ENCODE measurements at places on chromosomes 3 and 15. TPM values are rescaled to one million over a fixed set of nuclear protein-coding genes. Genes with fewer than 3 reads are reported as not detected.
A peak's percentile ranks its signal among the peaks of the same experiment; 100 is the strongest.

The CRYGS gene
- total RNA-seq: 2.3 TPM

The CCRL2 gene
- total RNA-seq: 0.32 TPM

- peak; percentile 79 for DNase-seq
These were observed 308.4 kb downstream of the RPLP1 start for GRCh38 chr15:69760890-69761568.

DNA sequence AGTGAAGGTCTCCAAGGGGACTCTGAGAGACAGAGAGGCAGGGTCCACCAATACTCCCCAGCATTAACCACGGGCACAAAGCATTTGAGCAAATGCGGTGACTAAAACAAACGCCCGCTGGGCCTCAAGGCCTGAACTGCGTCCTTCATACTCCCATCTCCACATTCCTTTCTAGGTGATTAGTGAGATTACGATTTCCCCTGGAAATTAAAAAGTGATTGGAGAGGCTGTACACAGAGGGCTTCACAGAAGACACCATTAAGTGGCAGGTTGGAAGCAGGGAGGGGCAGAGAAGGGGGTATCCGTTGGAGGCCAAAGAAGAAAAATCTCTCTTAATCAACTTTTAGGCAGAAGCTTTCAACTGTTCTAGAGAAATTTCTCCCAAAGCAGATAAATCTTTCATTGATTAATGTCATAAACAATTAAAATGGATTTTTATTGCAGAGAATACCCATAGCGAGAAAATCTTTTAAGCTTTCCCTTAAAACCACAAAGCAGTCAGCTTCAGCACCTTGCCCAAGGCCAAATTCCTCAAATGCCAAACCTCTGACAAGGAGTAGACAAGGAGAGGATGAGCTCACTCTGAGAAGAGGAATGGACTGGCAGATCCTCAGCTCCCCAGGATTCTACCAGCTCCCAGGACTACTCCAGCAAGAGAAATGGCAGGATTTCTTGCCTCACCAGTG, 38.2 kb downstream of the MB21D2 start:
- DNase-seq: peak; percentile 44

- no peak for DNase-seq
These were observed 235.2 kb downstream of the DTWD1 start for GRCh38 chr15:49855917-49856637.

- DNase-seq: no peak
These were observed 38.2 kb downstream of the ZIC4 start for GRCh38 chr3:147368151-147368550.

The TRANK1 gene
- total RNA-seq: 3.7 TPM

The CD86 gene
- total RNA-seq: 0.91 TPM

DNA sequence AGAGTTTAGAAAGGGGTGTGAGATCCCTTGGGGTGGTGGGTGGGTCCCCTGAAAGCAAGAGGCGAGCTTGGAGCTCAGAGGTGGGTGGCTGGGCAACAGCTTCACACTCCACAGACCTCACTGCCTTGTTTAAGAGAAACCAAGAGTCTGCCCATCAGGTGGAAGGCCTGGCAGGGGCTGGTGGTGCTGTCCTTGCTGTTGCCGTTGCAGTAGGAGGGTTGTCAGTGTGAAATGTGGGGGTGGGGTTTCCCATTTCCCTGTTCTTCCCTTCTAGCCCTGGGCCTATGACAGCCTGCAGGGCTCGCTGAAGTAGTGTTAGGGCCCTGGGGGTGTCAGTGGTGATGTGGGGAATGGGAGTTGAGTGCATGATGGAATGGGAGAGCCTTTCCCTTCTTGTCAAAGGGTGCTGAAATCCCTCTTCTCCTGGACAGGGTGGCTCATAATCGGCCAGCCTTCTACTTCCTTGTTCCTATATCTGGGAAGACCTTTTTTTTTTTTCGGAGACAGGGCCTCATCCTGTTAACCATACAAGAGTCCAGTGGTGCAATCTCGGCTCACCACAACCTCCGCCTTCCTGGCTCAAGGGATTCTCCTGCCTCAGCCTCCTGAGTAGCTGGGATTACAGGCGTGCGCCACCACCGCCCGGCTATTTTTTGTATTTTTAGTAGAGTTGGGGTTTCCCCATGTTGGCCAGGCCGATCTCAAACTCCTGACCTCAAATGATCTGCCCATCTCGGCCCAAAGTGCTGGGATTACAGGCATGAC, 4.3 kb downstream of the PLEKHO2 start:
- DNase-seq: no peak

DNA sequence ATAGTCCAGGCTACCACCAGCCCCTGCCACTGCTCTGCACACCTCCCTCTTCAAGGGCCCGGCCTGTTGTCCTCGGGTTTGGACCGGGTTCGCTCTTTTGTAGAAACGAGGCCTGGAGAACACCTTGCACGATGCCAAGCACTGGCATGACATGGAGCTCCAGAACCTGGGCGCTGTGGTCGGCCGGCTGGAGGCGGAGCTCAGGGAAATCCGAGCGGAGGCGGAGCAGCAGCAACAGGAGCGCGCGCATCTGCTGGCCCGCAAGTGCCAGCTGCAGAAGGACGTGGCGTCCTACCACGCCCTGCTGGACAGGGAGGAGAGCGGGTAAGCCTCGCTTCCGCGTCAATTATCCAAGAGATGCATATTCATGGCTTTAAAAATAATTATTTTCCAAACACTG, 72.4 kb downstream of the BFSP2 start:
- DNase-seq: no peak

- no peak for DNase-seq
These were observed 17.5 kb downstream of the HDC start for GRCh38 chr15:50247819-50248655.

The CLSTN2 gene
- total RNA-seq: 3.6 TPM

The KLHL40 gene
- total RNA-seq: not detected
